ENCODE measurements at places on chromosomes 6 and 20. TPM values are rescaled to one million over a fixed set of nuclear protein-coding genes. Genes with fewer than 3 reads are reported as not detected.

NKX2-4 gene
- not detected for polyA plus RNA-seq

C20orf173 gene
- polyA plus RNA-seq: not detected

ADGRG6 gene
- polyA plus RNA-seq: 12.9 TPM

TMEM217 gene
- 1.2 TPM for polyA plus RNA-seq

BEND6 gene
- polyA plus RNA-seq: 0.47 TPM

TEAD3 gene
- polyA plus RNA-seq: 70.3 TPM

SLC17A4 gene
- polyA plus RNA-seq: not detected

GRCh38 chr20:37395410-37395797, 49.5 kb downstream of the SRC start:
- DNase-seq: no peak

DNA sequence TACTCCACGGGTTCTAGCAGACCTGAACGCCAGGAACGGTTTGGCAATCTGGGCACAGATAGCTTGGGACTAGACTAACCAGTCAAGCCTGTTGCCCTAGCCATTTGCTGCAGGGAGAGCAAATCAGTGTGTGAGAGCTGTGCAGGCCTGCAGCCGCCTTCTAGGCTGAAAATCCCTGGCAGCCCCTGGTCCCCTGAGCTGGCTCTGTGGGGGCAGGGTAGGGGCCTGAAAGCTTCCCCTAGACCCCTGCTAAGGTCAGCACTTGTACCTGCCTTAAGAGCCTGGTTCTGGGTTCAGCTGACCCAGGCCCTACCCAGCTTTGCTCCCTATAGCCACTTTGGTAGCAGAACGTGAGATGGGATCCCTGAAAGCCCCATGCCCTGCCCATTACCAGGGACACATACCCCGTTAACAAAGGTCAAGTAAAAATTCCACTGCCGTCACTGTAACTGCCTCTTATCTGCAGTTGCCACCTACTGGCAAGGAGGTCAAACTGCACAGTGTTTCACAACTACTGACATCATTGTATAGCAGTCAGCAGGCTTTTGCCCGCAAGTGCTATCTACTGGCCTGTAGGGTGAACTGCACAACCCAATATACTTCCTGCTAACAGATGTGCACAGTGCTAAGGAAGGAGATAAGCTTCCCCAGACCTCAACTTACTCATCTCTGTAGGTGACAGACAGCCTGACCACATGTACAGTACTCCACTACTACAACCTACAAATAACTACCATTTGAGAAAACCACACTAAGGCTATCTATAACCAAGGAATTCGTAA, 95.1 kb upstream of the OLIG3 start:
- no peak for DNase-seq

GRCh38 chr6:290111-290922, 2.0 kb upstream of the DUSP22 start:
- DNase-seq: no peak

- no peak for DNase-seq
These were observed 1.5 kb downstream of the SH3BGRL2 start for GRCh38 chr6:79632580-79632979.

DNA sequence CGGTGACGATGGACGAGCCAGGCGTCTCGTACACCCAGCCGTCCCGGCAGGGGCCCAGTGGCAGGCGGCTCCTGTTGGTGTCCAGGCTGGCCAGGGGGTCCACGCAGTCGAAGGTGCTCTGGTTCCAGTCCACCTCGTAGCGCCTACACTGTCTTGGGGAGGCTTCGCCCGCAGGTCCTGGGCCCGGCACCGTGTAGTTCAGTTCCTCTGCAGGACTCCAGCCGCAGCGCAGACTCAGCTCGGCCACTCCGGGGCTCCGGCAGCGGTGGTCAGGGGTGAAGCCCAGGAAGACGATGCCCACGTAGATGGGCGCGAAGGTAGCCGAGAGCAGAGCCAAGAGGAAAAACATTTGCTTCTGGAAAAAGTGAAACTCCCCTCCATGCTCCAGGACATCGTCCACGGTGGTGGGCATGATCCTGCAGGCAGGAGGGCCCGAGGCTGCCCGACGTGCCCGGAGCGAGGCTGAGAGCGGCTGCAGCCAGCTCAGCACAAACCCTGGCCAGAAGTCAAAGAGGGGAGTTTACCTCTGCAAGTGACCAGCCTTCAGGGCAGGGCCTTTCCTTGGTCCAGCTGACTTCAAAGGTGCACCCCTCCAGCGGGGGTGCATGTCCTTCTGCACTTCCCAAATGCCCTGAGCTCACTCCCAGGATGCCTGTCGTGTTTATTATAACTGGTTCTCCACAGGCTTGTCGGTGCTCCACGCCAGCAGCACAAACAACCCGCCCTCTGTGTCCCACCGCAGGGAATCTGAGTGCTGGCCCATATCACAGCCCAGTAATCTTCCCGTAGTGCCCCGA, at the start of gene SLC22A2:
TSS of gene SLC22A2 (minus strand) at position 476 of the 797 bp plus-strand sequence. CDS start at position 412, 64 bp downstream.
- DNase-seq: no peak

DNA sequence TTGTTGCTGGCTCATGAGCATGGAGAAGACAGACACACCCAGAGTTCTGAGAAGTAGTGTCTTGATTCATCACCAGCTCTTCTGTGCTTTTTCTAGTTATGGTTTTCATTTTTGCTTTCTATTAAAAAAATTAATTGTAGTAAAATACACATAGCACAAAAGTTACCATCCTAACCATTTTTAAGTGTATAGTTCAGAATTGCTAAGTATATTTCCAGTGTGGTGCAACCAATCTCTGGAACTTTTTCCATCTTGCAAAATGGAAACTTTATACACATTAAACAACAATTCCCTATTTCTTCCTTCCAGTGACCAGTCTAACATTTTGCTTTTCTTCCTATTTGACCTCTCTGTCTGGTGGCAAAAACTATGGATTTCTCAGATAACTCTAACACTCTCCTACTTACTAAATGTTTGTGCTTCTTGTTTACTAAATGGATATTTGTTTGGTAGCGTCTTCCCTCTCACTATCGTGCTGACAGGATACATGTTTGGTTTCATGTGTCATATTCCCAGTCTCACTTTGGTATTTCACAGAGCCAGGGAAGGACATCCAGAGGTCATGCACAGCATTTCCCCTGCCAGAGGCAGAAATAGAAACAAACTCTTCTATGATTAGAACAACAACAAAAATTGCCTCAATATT, 40.6 kb downstream of the TXLNB start:
- peak; percentile 58 for DNase-seq

DNA sequence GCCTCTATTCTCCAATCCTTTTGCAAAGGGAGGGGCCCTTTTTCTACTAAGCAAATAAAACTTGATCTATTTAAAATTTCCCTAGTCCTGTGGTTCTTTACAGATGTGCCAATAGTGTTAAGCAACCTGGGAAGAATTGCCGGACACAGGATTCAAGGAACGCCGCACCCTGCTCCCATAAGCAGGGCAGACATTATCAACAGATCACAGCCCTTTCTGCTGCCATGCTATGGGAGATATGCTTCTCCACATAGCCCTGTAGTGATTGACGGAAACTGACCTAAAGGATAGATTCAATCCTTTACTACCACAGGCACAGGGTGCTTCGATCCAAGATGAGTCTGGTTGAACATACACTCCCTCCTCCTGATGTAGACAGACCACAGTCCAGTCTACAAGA, 118.4 kb upstream of the TRAF3IP2 start:
- DNase-seq: no peak

- no peak for DNase-seq
These were observed 8.4 kb upstream of the RNF182 start for GRCh38 chr6:13916230-13916944.

GRCh38 chr20:11436113-11436905, 481.4 kb upstream of the BTBD3 start:
- no peak for DNase-seq

- no peak for DNase-seq
These were observed 176.7 kb upstream of the BTBD3 start for GRCh38 chr20:11740975-11741374.

DNA sequence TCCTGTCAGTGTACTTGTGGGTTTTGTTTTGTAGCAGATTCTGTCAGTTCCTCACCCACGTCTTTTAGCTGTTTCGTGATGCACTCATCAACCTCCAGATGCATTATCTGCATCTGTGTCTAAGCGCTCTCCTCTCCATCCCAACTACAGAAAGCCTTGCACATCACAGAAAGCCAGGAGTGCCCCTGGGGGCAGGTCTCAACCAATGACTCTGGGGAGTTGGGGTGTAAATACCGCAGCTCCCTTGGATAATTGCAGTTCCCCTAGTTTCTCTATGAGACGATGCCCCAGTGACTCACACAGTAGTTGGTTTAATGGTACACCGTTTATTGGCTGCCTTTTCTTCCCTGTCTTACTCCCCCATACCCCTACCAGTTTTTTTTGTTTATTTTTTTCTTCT, 158.1 kb downstream of the SOX4 start:
- DNase-seq: no peak

GRCh38 chr20:33843050-33843449, 31.9 kb downstream of the CHMP4B start:
- no peak for DNase-seq
